ENCODE measurements at places on chromosomes 7 and 10. TPM values are rescaled to one million over a fixed set of nuclear protein-coding genes. Genes with fewer than 3 reads are reported as not detected.

GRCh38 chr7:36565792-36566356 lies 158.4 kb downstream of the AOAH start:
- H3K4me1 ChIP-seq: peaks cover 8% of the 10 kb centered on the region
- DNase-seq: no peak
- H3K4me3 ChIP-seq: no peak overlapping the region
- H3K27me3 ChIP-seq: no peaks in the 10 kb centered on the region
- no peaks in the 10 kb centered on the region for H3K36me3 ChIP-seq
- no peak overlapping the region for H3K27ac ChIP-seq

GRCh38 chr7:146232604-146233003 lies 116.0 kb downstream of the CNTNAP2 start:
- H3K36me3 ChIP-seq: no peaks in the 10 kb centered on the region
- DNase-seq: no peak
- no peaks in the 10 kb centered on the region for H3K4me1 ChIP-seq
- no peak overlapping the region for H3K4me3 ChIP-seq

DNA sequence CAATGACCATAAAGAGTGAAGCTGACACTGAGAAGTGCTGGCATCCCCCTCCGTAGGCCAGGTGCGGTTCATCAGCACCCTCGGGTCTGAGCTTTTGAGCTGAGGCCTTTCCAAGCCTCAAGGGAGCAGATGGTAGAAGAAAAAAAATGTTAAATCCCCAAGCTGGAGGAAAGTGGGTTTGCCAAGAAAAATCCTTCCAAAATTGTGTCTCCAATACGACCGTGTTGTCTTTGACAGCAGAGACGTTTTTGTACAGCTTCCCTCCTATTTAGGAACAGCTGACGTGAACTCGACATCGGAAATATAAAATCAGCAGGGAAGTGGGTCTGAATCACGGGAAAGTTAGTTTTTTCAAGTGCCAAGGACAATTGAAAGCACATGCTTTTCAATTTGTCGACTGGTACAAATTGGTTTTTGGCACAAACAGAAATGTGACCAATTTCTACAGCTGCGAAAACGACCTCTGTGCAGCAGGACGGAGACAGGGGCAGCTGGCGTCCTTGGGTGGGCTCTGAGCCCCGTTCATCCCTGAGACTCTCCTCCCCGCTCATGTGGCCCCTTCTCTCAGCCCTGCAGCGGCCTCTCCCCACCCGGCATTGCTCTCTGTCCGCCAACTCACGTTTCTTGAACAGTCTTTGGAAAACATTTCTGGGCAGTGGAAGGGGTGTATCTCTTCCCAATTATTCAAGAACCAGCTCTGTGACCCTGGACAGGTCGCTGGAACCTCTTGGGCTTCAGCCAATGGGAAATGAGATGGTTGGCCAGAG lies 89.9 kb downstream of the PAXIP1 start:
- DNase-seq: no peak
- H3K27me3 ChIP-seq: peaks cover 12% of the 10 kb centered on the region
- H3K4me3 ChIP-seq: no peak overlapping the region

Gene UFSP1
- polyA plus RNA-seq: 2.5 TPM

DNA sequence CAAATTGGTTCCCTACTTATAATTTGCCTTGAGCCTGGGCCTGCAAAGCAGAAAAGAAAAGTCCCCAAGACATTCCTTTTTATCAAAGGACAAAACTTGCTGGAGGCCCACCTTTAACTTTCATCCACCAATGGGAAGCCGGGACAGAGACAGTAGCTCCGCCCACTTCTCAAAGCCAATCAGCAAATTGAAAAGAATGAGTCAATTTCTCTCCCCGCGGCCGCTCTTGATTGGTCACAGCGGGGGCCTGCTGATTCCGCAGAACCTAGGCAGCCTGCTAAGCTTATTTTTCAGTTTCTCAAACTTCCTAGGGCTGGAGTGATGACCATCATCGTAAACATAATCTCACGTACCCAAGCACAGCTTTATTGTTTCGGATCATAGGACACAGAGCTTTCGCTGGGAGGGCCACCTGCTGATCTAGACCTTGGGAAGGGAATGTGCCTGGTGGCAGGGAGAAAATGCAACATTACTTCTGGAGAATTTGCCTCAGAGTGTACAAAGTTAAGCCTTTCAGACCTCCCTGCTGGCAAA lies at the start of gene SLC13A4:
Gene SLC13A4, minus strand, starts transcription at position 51 of the 534 bp plus-strand sequence. CDS start 690 bp downstream, outside the sequence.
- H3K4me3 ChIP-seq: no peak within 1 kb of the TSS
- no peak within 1 kb of the TSS for H3K27ac ChIP-seq
- H3K27me3 ChIP-seq: no peaks in the 10 kb centered on the region
- H3K4me1 ChIP-seq: no peaks in the 10 kb centered on the region
- H3K36me3 ChIP-seq: no peaks in the 10 kb centered on the region

GRCh38 chr10:11208908-11209829 lies 191.5 kb downstream of the CELF2 start:
- H3K36me3 ChIP-seq: no peaks in the 10 kb centered on the region
- no peaks in the 10 kb centered on the region for H3K27me3 ChIP-seq
- no peak overlapping the region for H3K27ac ChIP-seq
- H3K4me3 ChIP-seq: no peak overlapping the region
- peaks cover 15% of the 10 kb centered on the region for H3K4me1 ChIP-seq
